ENCODE measurements at places on chromosomes 4 and X.

DNA sequence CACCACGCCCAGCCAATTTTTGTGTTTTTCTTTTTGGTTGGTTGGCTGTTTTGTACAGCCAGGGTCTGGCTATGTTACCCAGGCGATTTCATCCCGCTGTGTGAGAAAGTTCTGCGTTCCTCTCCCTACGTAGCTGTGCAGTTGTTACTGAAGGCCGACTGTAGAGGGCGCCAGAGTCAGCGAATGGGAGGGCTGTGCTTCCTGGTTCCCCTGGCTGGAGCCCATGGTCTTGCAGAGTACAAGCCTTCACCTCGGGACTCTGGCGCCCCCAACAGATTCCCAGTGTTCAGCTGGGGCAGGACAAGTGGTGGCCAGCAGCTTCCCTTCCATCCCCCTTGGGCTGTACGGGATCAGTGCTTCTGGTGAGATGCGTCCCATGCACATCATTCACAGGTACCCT is 5.6 kb upstream of the CT45A1 start:
- DNase-seq, result peak; percentile 63

- no peak for DNase-seq
These were observed 643.9 kb downstream of the TRIML1 start for GRCh38 chr4:188783175-188783574.

- DNase-seq, result peak; percentile 0
These were observed 700 bp downstream of the VMA21 start for GRCh38 chrX:151397741-151398070.

DNA sequence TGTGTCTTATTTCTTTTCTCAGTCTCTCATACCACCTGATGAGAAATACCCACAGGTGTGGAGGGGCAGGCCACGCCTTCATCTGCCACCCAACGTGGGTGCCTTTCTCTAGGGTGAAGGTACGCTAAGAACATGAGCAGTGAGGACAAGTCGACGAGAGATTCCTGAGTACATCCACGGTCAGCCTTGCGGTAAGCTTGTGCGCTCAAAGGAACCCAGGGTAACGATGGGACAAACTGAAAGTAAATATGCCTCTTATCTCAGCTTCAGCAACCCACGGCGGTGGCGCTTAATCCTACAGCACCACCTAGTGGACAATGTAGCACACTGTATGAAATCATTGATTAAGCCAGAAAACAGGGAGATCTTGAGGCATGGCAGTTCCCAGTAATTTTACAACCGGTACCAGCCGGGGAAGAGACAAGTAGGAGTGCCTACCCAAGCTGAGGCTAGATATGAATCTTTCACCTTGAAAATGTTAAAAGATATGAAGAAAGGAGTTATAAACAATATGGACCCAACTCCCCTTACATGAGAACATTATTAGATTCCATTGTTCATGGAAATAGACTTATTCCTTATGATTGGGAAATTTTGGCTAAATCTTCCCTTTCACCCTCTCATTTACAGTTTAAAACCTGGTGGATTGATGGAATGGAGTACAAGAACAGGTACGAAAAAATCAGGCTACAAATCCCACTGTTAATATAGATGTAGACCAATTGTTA is 63.0 kb downstream of the ZNF732 start:
- DNase-seq, result peak; percentile 86

DNA sequence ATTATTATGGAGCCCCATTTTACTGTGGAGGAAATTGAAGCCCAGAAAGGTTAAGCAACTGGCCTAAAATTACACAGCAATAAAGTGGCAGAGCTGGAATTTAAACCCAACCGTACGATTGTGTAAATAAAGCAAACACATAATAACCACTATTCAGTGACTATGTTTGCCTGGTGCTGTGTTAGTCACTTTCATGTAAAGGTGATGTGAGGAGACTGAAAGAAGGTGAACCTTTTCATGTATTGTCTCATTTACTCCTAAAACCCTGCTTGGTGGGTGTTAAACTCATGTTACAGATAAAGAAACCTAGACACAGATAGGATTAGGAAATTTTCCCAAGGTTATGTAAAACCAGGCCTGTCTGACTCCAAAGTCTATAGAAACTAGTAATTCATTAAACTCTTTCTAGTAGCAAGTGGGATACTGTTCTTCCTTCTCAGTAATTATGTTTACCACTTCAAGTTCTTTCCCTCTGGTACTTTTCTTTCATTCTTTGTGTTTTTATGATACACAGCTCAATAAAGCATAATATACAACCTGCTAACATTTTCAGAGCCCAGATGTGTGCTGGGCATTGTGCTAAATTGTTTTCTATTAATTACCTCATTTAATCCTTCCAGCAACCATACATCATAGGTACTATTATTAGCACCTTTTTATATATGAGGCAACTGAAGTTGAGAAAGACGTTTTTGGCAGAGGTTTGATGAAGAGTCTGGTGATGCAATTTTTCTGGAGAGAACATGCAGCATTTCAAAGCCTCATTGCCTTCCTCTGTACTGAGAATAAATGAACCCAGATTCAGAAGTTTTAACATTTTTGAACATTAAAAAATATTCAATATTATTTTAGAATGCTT is 202.7 kb downstream of the SPRY1 start:
- DNase-seq, result peak; percentile 14

DNA sequence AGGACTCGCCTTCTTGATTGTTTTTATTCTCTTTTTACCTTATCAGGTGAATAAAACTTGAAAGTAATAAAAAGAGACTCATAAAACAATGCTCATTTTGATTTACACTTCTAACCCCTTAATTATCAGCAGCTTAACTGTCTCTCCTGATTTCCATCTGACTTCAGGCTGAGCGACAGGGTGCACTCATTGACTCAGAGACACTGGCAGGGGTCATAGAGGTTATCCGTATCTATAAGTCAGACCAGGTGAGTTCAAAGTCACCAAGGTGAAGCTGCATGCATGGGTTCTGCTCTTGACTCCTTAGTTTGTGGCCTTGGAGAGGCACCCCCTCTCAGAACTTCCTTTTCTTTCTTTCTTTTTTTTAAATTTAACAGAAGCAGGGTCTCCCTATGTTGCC is 116.4 kb upstream of the SLC34A2 start:
- no peak for DNase-seq

GRCh38 chr4:30208731-30209435 is 511.3 kb upstream of the PCDH7 start:
- no peak for DNase-seq

GRCh38 chrX:84715315-84715714 is 213.1 kb upstream of the HDX start:
- DNase-seq, result peak; percentile 8

Measured in suppressor macrophage treated with lipopolysaccharide for 4 hours (primary cell).